ENCODE measurements at places on chromosomes 5 and 9. TPM values are rescaled to one million over a fixed set of nuclear protein-coding genes. Genes with fewer than 3 reads are reported as not detected.
A peak's percentile ranks its signal among the peaks of the same experiment; 100 is the strongest.

The GRIN1 gene
- not detected for total RNA-seq

DNA sequence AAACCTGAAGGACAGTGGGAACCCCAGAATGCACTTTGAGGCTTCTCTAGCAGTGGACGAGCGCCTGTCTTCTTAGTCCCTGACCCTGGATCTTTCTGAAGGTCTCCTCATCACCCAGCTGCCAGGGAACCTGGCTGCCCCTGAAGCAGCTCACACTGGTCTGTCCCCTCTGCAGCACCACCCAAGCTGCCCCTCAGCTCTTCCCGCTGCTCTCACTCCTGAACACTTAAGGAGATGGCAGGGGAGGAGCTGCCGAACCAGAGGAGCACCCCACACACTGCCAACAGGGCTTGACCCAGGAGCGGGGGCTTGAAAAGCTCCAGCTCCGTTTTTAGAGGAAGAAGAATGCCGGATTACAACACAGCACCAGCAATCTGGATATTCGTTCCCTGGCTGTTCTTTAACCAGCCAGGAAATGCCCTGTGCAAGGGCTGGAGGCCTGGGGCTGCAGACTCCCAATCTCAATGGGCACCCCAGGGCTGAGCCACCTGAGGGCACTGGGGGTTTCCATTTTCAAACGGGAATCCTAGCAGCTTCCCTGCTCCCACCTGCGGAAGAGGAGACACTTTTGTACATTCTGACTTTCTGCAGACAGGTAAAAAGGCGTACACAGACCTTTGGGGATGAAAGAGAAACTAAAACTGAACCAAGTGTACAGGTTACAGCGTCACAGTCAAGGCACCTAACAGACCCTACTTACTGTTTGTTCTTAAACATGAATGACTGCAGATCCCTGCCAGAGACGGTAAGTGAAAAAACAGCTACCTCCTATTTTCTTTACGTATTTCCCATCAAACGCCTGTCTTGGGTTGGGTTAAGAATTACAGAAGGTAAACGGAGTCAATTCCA is 36.3 kb downstream of the GOLM1 start:
- DNase-seq: no peak

DNA sequence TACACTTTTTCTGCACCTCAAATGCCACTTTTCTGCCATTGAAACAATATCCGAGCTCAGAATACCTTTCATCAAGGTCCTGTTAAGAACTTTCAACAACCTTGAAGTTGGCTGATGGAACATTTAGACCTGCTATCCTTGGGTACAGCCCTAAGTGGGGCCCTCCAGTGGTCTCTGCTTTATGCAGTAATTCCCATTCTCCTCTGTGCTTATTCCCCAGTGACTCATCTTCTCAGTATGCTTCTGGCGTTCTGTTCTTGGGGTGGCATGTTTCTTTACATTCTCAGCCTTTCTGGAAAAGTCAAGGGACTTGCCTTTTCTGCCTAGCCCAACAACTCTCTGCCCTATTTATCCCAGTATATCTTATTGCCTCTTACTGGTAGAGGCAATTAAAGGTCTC is 7.1 kb downstream of the ANP32B start:
- peak; percentile 37 for DNase-seq

DNA sequence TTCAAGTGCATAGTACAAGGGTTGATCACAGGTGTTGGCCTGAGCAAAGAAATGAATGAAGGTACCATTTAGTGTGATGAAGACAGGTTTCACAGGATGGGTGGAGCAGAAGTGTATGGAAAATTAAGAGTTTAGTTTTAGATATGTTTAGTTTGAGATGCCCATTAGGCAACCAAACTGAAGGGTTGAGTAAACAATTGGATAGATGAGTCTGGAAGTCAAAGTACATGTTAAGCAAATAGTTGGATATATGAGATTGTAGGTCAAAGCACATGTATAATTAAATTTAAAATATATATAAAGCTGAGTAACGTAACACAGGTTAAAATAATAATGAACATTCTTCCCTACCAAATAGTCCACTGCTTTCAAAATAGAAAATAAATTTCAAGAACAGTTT is 237.1 kb upstream of the PCSK5 start:
- no peak for DNase-seq

The LEAP2 gene
- total RNA-seq: 0.13 TPM

DNA sequence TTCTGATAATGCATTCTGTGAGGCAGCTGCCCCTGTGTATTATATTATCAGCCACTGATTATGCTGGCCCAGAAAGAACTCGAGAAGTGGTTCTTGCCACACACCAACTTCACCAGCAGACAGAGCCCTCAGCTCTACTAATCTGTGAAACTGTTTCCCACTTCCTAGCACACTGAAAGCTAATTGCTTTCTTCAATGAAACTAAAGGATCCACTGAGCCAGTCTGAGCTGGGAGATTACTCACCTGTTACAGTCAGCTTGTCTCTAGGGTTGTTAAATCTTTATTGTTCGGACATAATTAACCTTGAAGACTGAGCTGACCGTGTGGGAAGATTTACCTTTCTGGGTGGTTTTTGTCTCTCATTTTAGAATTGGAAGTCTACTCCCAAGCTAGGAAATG is 263.2 kb downstream of the KCTD16 start:
- no peak for DNase-seq

DNA sequence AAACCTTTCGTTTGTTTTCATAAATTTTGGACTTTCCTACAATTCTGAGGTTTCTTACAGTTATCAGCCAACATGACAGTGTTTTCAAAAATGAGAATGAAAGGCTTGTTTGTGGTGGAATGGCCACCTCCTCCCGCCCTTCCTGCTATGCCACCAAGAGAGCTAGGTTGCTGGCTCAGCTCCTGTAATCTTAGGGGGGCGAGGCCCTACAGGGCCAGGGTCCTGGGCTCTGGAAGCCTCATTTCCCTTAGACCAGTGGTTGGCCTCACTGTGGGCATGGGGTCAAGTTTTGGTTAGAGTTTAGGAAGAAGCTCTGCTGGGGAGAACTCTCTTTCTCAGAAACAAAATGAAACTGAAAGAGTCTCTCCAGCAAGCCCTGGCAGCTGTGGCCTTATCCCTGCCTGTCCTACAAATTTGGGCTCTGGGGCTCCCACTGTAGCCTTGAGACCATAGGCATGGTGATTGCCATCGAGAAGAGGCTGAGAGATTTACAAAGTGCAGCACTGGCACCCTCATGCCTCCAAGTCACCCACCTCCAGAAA is 66.2 kb downstream of the IRX1 start:
- DNase-seq: no peak

DNA sequence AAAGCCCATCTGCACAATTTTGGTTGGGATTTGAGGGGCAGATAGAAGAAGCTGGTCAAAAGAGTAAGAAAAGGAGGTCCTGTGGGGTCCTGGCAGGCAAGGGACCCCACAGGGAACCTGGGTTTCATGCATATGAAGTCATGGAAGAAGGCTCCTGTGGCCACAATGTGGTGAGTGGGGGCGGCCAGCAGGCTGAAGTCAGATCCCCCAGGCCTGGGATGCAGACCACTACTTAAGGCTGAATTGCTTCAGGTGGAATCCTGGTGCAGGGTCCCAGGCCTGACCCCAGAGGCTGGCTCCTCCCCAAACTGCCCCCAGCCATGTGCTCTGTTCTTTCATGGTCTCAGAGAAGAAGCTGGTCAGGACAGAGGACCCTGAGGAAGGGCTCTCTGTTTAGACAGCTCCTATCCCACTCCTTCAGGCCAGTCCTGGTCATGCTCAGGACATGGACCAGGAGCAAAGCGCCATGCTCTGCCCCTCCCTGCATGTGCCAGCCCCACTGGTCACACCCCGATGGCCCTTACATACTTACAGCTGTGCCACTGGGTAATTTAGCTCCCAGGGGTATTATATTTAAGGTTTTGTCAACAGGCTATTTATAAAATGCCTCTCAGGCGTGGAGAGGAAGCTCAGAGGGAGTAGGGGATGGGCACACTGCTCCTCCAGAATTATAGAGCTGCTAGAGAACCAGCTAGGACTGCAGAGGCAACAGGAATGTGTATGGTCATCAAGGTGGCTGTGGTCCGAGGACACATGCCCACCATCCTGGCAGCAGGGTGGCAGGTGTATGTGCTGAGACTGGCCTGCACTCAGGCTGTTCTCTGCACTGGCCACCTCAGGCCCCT is 33.4 kb downstream of the C5orf15 start:
- DNase-seq: no peak

- no peak for DNase-seq
These were observed 601 bp upstream of the FAF2 start for GRCh38 chr5:176447591-176447977.

DNA sequence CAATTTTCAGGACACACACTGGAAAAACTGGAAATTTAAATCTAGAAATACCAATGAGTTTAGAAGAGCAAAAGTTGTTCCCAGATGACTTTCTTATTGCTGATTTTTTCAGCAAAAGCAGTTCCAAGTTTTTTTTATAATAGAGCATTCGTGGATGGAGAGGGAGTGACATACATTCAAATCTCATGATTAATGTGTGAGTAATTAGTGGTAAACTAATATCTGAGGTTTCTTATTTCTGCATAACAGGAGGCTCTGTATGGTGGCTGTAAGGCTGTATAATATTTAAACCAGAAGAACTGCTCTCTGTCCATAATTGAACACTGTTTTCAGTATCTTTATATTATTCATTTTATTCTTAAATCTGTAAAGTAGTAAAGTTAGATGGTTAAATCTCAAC is 25.8 kb downstream of the LYSMD3 start:
- DNase-seq: no peak

DNA sequence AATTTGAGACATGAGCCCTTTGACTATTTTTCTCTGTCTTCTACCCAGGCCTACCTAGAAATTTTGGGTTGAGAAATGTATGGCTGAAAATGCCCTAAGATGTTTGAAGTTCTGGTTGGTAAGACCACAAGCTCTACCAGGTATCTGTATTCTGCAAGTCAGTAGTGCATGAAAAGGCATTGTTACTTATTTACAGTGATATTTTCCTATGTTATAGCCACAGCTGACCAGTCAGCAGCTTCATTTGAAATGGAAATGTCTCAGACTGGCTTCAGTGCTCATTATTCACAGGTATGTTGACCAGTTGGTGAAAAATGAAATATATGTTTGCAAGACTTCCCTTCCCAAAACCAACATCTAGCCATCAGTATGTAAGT is 91.9 kb upstream of the ITGA2 start:
- no peak for DNase-seq

The ANKRD20A1 gene
- total RNA-seq: 1.2 TPM

The SH2D3C gene
- total RNA-seq: 100 TPM

GRCh38 chr9:21558615-21559401 is 76.7 kb upstream of the IFNE start:
- DNase-seq: peak; percentile 57

GRCh38 chr5:76406014-76406413 is 2.9 kb downstream of the IQGAP2 start:
- DNase-seq: no peak

DNA sequence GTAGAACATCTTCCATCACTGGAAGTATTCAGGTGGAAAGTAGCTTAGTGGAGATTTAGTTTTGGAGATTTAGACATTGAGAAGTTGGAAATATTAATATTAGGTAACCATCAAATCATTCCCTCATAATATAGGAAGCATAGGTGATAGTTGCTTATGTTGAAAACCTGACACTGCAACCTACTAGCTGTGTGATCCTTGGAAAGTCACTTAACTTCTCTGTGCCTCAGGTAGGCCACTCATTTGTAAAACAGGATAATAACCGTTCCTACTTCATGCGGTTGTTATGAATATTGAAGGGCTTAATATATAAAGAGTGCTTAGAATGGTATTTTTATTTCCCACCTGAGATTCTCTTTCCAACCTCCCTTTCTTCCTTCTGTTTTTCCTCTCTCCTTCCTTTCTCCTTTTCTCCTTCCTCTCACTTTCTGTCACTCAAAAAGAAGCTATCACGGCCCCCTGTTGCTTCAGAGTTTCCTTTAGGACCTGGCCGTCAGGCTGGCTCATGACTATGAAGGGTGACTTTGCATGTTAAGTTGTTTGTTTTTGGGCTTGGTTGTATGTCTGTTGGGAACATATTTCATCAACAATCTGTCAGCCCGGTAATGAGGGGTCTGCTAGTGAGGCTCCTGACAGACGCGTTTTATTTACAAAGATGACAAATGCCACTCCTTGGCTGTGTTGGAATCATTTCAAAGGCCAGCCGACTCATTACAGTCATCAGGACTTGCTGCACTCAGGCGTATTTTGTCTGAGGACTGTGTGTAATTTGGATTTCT is 31.0 kb downstream of the DOCK2 start:
- DNase-seq: peak; percentile 21

DNA sequence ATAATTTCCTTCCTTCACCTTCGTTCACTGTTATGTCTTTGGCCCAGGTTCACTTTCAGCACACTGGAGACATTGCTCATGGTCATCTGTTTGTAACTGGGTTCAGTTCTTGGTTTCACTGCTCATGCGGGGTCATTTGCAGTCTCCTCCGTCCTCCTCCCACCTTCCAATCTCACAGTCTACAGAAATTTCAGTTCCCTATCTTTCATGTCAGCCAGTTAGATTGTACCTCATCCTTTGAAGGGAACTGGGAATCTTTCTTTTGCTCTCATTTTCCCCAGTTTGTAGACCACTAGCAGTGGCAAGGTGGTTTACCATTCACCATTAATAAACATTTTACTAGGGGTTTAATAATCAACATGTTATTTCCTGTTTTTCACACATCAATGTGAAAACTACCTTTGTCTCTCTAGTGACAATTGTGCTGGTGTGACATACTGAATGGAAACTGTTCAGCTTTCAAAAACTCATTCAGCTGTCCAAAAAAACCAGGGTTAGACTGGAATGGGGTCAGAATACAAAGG is 100.9 kb upstream of the IL6ST start:
- DNase-seq: no peak

DNA sequence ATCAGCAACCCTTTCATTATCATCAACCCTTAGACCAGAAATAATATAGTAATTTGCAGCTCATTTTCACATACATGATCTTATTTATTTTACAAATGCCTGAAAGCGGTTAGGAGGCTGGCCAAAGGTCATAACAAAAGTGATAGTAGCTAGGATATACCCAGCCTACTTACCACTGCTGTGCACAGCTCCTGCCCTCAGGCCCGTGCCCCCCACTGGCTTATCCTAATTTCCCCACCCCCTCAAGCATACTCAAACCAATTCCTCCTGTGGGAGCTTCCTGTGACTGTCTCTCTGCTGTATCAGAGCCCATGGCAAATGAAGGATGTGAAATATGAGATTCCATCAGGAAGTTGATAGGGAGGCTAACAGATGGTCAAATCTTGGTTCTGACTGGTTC is 14.8 kb downstream of the FAM219A start:
- no peak for DNase-seq

DNA sequence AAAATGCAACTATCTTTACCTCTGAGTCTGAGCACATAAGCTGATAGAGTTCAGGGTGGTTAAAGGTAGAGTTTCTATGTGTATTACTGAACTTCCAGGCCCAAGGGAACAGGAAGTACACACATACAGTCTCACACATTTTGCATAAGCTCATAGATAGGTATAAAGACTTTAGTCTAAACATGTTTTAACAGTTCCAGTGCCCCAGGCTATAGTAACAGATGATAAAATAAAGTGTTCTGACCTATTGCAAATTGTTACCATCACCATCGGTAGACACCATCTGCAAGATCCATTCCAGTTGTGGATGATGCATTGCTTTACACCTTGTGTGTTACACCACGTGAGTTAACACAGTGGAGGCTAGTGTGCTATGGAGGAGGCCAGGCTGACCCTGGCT is 95.8 kb downstream of the TMEM174 start:
- DNase-seq: no peak
